ENCODE measurements at places on chromosomes 5 and 9.

- no peak for DNase-seq
Measured at GRCh38 chr5:112983363-112983762, 6.8 kb downstream of the DCP2 start.

- DNase-seq, result peak; percentile 32
Measured at GRCh38 chr9:90301277-90301653, 341.4 kb downstream of the DIRAS2 start.

- DNase-seq, result no peak
Measured at GRCh38 chr9:84151640-84152039, 171.0 kb downstream of the RMI1 start.

DNA sequence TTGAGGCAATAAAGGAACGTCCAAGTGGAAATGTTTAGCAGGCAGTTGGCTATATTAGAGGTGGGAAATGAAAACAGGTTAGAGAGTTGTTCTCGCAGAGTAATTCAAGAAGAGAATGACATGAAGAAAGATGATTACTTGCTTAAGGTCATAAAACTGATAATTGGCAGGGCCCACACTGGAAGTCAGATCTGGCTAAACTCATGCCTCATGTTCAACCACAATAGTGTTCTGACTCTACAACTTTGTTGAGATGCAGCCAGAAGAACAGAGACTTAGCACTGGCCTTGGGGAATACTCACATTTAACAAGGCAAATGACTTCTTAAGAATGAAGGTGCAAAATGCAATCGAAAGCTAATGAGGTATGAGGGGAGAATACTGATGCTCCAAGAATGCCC is 27.2 kb upstream of the TNFSF8 start:
- DNase-seq, result no peak

DNA sequence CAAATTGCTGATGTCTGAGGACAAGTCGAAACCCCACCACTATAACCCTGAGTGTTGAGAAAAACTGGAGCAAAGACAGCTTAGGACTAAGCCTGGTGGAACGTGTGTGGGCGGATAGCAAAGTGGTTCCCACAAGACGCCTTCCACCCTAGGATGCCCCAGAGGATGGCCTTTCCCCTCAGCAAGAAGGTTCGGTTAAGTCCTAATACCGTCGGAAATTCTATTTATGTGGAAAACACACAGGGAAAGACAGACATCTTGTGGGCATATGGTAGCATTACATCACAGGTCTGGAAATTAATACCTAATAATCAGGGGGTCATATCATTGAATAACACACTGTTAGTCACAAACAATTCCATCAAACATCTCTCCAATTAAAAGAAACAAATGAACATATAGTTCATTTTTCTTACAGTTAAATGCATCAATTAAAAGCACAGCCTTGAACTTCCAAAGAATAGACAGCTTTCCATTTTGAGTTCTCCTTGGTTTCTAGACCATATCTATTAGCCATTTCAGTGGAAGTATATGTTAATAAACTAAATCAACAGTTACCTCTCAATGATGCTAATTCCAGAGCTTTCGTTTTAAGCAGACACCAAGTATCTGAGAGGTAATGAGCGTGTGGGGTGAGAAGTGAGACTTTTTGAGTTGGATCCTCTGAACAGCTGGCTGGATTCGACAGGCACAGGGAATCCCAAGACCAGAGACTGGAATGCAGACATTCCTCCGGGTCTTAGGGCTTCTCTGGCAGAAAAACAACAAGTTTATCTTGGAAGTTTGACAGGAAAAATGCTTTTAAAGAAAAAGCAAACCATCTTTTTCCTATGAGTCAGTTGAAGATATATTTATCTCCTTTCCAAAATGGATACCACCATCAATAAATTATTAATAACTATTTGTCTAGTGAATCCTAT is 2.9 kb upstream of the ICE1 start:
- no peak for DNase-seq

DNA sequence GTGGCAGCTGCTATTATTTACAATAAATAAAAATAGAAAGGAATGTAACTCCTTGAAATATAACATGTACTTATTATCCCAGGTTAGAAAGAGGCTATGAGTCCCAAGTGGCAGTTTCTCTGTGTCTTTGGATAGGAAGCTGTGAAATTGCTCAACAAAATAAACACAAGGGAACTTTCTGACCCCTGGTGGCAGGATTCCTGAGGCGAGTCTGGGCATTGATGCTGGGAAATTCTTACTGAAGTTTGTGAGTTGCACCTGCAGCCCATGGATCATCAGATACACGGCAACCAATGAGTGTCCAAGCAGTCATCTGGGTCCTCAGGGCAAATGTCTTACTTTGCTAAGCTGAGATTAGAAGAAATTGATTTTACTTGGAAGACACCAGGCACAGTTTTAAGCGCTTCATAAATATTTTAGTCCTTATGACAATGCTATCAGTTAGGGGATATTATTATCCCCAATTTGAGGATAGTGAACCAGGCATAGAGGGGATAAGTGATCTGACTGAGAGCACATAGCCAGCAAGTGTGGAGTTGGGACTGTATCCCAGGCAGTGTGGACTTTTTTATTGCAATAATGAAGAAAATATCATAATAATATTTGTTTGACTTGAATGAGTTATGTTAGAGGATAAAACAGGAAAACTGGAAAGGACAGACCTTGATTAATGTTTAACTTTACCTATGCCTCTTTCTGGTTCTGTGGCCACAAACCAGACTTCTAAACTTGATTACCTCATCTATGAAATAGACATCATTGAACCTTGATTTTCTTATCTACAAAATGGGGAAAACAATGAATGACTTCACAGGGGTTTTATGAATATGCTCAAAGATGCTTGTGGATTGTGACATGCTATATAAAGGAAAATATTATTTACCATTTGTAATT is 265.5 kb upstream of the ADAMTSL1 start:
- DNase-seq, result peak; percentile 25

DNA sequence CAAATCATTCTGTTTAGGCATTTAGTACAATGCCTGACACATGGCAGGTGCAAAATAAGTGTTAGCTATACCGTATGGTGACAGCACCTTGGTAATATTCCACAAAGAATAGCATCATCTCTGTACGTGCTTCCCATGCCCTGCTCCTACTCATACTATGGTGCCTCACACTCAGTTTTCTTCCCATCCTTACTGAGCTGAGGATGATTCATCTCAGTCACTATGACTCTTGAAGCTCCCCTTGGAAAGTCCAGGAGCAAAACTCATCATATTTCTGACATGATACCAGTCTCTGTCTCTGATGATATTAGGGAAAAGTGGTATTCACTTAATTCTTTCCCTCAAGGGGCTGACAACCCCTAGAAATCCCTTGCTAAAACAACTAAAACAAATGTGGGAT is 423.3 kb downstream of the EFNA5 start:
- no peak for DNase-seq

GRCh38 chr9:132127888-132128534 is 33.8 kb upstream of the NTNG2 start:
- no peak for DNase-seq
